Activated CD4-positive, alpha-beta T cell treated with anti-CD3 and anti-CD28 coated beads for 4 hours (primary cell): ENCODE measurements at places on chromosomes 2 and 18.

GRCh38 chr18:35371412-35372195 is 5.5 kb downstream of the ZNF396 start:
- DNase-seq, result no peak

DNA sequence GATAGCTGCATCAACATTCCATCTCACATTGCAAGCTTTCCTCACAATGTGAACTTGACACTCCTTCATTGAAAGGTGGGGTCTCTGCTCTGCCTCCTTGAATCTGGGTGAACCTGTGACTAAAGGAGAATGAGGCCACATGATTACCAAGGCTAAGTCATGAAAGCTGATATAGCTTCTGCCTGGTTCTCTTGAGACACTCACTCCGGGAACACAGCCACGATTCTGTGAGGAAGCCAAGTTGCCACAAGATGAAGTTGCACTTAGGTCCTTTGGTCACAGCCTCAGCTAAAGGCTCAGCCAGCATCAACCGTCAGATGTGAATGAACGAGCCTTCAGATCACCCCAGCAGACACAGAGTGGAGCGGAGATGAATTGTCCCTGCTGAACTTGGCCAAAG is 94.7 kb upstream of the FAM136A start:
- no peak for DNase-seq

GRCh38 chr2:69605284-69605683 is 38.3 kb downstream of the AAK1 start:
- DNase-seq, result no peak

DNA sequence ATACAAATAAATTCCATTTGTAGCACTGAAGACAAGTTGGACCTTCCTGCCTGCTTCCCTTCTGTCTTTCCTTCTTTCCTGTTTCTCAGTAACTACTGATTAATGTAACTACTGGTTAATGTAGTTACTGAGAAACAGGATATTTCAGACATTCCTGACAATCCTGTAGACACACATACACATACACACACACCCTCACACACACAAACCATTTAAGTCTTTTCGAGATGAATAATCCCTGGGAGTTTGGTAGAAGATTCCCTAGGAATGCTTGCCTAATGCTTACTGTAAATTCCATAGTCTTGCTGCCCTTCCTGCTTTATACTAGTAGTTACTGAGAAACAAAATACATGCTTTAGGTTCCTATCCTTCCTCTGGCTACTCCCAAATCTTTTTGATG is 83.9 kb downstream of the PIK3C3 start:
- DNase-seq, result no peak
